Upper lobe of right lung (tissue), 1 donor: ENCODE measurements at places on chromosomes 2 and 18.
A peak's percentile ranks its signal among the peaks of the same experiment; 100 is the strongest.

DNA sequence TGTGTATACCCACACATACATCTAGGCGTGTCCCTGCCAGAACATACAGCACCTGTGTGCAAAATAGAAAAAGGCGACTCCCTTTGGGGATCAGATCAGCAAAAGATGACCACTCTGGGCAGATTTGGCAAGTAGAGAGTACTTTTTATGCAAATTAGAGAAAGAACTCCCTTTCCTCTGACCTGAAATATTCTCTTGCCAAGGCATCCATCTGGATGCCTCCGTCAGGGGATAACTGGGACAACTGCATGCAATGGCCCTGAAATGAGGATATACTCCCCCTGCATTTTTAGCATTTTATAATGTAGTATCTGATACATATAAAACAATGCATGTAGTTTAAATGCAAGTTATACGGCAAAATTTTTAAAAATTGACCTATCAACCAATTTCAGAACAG lies 247.7 kb downstream of the ICOS start:
- no peak for DNase-seq

GRCh38 chr2:144339048-144339447 lies 180.9 kb downstream of the ZEB2 start:
- DNase-seq = no peak

DNA sequence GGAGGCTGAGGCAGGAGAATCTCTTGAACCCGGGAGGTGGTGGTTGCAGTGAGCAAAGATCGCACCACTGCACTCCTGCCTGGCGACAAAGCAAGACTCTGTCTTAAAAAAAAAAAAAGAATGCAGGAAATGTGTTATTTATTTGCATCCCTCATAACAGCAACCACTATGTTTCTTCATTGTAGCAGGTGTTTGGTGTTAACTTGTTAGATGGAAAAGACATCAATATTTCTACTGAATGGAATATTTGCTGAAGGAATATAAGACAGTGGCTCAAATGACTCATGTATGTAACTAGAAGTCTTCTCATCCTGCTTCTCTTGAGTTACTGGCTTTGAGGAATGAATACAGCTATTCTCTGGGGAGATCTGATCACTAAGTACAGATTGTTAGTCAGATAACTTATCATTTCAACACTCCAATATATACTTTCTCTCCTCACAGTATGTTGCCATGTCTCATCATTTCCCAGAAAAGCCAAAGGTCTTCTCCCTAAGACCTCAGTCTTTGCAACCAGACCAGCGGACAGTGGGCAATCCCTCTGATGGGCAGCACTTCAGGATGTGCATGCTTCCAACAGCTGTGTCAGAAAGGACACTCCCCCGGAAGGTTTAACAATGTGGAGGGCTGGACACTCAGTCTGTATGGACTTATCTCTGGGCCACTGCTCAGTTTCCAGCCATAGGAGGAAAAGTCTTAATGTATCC lies 104.4 kb upstream of the STK17B start:
- DNase-seq = no peak

DNA sequence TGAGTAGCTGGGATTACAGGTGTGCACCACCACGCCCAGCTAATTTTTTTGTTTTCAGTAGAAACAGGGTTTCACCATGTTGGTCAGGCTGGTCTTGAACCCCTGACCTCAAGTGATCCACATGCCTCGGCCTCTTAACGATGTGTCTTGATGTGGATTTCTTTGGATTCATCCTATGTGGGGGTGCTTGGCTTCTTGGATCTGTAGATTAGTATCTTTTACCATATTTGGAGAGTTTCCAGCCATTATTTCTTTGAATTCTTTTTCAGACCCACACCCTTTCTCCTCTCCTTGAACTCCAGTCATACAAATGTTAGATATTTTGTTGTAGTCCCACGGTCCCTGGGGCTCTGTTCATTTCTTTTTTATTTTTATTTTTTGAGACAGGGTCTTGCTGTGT lies 6.8 kb upstream of the TOGARAM2 start:
- no peak for DNase-seq

- DNase-seq = no peak
Measured at GRCh38 chr2:68127358-68128242, 30.1 kb upstream of the PNO1 start.

- no peak for DNase-seq
Measured at GRCh38 chr2:169073963-169074751, 4.8 kb downstream of the DHRS9 start.

GRCh38 chr2:128237081-128237534 lies 81.6 kb downstream of the HS6ST1 start:
- DNase-seq = no peak

- DNase-seq = no peak
Measured at GRCh38 chr18:28792404-28793086, 615.6 kb upstream of the CDH2 start.

DNA sequence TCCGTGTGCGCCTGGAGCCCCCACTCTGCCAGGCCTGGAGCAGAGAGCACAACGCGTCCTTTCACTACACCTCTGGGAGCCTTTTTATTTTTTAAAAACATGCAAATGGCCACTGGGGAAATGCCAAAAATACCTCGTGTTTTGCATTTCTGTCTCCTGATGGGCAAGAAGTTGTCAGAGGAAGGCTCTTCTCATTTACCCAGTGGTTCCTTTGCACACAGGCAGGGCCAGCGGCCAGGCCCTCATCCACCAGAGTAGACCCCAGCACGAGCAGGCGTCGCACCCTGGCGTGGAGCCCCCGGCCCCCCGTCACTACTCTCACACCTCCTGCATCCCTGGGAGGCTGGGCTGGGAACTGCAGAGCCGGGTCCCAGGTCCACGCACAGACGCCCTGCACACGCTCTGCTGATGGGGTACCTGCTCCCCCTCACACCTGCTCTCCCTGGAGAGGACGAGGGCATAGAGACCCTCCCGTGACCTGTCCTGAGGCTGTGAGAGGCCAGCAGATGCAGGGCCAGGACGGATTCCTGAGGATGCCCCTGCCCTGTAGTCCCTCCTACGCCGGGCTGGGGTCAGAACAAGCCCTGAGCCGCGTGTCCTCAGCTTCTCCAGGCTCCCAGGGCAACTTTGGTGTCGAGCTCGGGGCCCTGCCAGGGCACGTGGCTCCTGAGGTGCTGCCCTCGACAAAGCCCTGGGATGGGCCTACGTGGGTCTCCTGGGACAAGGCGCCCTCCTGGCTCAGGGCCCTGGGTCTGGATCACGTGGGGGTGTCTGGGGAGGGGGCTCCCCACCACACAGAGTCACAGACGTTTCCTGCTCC lies 65.0 kb downstream of the NFATC1 start:
- no peak for DNase-seq

DNA sequence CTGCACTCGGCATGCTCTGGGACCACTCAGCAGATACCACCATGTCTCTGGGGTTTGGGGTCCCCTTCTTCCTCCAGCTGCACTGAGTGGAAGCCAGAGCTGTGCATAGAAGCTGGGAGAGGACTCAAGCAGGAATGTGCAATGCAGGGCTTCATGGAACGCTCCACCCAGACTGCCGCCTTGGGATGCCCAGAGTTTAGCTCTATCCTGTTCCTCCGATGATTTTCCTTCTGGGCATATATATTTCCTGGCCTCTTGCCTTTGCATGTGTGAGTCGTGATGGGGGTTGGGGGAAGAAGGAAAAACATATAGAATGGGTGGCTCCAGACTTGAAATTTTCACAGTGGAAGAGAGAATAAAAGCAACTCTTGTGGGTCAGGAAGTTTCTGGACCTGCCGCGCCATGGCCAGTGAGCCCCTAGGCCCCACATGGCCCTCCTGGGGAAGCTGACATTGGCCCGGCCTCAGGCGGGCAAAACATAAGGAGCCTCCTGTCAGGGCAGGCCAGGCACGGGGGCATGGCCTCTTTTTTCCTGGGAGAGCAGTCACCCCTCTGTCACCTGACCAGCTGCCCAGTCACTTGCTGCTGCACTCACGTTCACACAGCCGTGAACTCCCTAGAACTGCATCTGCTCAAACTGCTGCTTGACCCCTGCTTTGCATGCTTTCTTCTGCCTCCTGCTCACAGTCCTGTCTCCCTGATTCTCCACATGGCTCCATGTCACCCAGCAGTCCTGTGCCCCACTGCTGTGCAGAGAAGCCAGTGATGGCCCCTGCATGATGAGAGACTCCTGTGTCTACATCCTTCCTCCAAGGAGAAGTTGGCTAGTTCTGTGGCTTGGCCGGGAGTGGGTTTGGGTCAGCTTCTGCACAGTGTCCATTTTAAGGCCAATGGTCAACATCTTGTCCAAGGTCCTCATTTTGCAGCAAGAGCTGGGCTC lies 197.8 kb downstream of the CTIF start:
- no peak for DNase-seq

GRCh38 chr2:241111440-241111805 lies 9.3 kb upstream of the MTERF4 start:
- DNase-seq = no peak

DNA sequence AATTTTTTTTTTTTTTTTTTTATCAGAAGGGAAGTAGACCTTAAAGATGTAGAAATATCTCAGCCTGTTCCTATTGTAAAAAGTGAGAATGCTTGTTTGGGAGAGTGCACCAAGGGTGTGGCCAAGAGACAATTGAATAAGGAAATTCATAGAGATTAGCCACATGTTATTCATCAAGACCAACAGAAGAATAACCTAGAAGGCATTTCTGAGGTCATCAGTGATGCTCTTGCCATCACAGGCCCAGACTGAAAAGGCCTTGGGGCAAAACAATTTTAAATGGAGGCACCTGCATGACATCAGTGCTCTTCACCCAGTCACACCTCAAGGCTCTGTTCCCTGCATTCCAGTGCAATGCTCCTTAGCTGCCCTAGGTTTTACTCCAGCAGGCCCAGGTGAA lies 2043.3 kb upstream of the PIK3C3 start:
- DNase-seq = no peak

- no peak for DNase-seq
Measured at GRCh38 chr18:57915248-57915647, 112.1 kb upstream of the ATP8B1 start.

DNA sequence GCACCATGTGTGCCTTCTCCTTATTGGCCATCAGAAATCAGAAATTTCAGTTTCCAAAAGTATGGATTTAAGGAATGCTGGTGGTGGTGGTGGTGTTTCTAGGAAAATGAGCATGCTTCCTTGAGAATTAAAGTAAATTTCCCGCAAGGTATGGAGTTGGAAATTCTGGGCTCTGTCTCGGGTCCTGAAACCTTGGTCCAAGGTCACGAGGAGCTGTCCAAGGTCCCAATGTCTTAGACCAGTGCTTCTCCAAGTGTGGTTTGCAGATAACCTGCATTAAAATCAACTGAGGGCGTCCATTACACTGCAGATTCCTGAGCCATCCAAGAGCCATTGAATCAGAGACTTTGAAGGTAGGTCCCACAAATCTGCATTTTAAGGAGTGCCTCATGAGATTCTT lies 210.9 kb upstream of the PKDCC start:
- no peak for DNase-seq

DNA sequence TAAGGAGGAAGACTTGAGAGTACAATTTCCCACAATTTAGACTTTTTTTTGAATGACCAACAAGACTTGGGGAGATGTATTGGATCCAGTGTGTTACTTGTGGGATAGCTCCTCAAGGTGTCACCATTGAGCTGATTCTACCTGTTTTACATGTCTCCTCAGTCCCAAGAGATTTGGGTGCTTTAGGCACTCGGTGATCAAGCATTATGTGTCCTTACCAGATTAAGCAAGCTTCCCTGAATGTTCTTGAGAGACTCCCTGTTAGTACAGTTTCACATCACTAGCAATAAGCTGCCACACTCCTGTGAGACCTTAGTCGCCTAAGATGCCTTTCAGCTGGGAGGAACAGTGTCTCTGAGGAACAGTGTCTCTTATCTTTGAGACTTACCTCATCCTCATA lies 384.3 kb upstream of the SYT4 start:
- no peak for DNase-seq

- DNase-seq = no peak
Measured at GRCh38 chr18:40613721-40614120, 1341.3 kb upstream of the PIK3C3 start.

DNA sequence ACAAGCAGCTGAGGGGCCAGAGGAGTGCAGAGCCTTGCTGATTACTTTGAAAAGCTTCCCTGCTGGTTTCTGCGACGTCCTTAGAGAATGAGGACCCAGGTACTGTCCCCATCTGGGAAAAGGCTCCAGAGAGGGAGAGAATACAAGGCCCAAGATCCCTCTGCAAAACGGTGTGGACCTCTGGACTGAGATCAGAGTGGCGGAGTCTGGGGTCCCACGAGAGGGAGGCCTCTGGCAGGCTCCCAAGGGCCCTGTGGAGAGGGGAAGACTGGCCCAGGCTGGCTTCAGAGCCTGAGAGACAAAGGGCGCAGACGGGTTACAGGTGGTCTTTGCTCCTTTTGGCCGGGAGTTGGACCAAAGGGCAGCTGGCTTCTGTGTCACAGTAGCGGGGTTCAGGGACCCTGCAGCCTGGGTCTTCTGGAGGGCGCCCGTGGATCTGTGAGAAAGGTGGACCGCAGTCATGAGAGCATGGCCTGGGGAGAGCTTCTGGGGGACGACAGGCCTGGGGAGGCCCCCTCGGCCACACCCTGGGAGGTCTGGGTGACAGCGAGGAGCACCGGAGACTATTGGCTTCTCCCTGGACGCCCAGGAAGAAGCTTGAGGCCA lies 805 bp downstream of the SNORC start:
- peak; percentile 50 for DNase-seq

DNA sequence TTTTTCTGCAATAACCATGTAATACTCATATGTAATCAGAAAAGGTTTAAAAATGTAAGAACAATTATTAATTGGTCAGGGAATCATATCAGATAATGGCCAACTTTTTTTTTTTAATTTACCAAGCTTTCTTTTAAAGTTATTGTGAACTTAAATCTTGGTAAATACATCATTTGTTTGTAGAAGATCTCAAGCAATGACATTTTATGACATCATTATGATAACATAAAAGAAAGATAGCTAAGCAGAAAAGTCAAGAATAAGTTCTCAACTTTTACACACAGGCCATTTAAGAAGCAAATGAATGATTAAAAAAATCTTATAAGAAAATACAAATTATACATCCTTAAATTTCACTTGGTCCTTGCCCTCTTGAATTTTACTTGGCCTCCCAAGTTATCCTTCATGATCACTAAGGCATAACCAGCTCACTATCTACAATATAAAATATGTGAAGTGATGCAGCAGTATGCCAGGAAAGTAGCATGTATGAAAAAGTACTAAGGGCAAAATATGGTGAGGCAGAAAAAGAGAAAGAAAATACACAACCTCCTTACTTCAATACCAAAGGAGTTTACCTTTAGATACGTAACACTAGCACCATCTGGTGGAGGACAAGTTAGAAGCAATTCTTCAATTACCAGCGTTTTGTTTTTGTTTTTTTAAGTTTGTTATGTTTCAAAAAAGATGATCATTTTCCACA lies 116.6 kb downstream of the SRBD1 start:
- DNase-seq = no peak

DNA sequence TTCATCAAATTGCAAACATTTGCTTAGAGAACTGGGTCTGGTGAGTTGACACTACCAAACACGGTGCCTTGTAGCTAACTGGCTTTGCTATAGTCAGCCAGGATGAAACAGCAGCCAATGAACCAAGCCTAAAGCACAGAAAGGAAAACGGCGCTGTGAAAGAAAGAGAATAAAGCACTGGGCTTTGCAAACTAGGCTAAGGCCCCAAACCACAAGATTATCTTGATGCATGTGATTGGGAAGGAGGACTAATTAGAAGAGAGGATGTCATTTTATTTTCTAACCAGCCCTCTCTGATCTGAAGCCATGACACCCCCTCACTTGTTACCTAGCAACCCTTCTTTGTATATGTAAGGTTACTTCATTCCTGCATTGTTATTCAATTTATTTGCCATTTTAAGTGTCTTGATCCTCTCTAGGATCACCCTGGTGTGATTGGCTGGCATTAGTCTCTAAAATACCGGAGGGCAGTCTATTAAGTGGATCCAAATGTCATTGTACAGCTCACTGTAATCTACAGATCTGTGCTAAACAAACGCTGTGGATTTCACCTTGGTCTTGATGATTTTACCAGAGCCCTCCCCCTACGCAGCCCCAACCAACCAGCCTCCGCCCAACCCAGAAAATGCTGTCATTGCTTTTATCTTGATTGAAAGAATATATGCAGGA lies 395.4 kb upstream of the ACVR2A start:
- DNase-seq = no peak
